ENCODE measurements at places on chromosomes 7 and 10.
A peak's percentile ranks its signal among the peaks of the same experiment; 100 is the strongest.

DNA sequence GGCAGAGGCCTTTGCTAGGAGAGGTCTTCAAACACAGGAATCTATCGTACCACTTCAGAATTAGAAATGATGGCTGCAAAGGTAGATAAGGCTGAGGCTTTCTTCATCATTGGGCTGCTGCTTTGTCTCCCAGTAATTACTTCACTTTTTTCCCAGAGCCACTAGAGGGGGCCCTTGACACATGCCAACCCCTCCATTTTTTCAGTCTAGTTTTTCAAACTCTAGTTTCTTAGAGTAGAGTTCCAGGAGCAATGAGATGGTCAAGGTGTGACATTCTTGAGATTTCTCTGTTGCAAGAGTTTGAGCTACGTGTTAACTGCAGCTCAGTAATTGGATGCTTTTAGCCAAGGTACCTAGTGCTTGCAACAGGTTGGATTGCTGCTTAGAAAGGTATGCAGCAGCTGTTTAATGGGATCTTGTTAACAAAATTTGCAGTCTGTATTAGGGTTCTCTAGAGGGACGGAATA is 33.8 kb upstream of the RBM20 start:
- DNase-seq = peak; percentile 66

DNA sequence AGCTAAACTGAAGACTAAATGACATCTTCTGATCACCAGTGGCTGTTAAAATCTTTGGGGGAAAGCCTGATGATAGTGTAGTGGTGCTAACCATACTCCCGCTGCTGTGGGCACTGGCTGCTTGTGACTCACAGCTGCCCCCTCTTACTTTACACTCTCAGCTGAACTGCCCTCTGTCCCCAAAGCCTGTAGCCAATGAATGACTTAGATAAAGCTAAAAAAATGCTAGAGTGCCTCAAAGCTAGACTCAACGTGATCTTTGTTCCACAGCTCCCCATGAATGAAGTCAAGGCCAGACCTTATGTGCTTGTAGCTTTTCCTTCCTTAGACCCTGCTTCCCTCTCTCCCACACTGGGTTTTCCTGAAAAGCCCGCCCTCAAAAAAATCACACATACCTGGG is 6.5 kb downstream of the ZC3HAV1L start:
- DNase-seq = no peak

DNA sequence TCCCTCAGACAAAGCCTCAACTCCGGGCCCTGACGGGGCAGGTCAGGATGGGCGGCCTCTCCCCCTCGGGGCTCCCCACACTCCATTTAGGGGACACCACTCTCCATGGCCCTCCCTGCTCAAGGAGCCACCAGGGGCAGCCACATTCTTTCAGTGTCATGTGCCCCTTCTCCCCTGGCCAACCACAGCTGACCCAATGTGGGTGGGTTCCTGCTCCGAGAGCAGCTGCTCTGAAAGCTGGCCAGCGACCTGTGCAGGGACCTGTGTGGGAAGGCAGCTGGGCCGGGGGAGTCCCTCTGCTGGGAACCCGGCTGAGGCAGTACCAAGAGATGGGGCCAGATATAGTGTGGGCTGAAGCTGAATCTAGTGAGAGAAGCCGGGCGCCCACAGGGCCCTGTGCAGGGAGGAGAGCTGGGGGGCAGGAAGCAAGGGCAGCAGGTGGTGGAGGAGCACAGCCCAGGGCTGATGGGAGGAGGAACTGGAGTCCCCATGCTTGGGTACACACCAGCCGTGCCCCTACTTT is 40.6 kb upstream of the NPFFR1 start:
- peak; percentile 50 for DNase-seq

DNA sequence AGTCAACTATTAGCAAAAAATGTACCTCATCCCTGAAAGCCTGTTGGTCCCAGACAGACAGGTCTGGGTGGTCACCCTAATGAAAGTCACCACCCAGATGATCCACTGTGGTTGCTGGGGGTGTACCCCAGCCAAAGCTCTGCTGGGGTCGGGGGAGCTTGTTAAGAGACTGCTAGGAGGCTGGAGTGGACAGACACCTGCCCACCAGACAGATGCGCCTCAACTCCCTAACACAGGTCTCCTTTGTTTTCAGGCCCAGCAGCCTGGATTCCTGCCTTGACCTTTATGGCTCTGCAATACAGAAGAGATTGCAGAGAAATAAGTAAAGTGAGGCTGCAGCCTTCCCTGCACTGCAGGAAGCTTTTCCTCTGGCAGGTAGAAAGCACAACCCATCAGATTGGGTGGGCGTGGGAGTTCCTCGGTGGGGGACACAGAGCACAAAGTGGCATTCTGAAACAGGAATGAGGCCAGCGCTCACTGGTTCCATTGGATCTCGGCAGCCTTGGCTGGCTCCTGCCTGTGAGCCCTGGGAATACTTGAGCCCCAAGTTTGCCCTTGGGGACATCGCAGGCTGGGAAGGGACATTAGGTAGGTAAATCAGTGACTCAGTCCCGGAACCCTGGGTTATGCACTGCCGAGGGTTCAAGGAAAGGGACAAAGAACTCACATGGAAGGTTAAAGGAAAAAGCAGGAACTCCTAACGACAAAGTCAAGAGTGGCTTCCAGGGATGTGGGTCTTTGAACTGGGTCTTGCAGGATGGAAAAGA is 18.0 kb upstream of the ZNF488 start:
- peak; percentile 21 for DNase-seq

GRCh38 chr7:71661671-71662224 is 529.8 kb downstream of the GALNT17 start:
- DNase-seq = no peak

DNA sequence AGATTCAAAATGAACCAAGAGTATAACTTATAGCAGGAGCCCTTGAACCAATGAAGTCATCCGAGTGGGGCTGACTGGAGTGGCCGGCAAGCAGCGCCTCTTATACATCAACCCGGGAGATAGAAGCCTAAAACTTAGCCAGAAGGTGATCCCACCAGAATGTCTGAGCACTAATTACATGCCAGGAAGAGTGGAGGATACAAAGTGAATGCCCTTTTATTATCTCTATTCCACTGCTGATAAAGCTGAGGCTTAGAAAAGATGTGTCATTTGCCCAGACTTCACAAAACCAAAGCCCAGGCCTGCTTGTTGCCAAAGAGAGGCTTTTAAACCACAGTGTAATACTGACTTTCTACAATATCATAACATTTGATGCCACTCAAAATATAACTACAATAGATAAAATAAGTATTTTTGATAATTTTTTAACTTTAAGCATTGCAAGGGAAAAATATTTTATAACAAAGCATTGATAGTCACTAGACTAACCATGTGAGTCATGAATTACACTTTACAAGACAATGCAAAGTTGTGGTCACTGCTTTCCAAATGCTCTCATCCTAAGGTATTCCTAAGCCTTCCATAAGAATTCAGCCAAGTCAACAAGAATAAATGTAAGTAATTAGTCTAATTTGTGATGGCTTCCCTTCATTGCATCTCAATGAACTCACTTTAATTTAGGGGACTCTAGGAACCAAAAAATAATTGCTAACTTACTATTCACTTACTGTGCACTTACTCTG is 58.6 kb upstream of the ARID5B start:
- DNase-seq = no peak

DNA sequence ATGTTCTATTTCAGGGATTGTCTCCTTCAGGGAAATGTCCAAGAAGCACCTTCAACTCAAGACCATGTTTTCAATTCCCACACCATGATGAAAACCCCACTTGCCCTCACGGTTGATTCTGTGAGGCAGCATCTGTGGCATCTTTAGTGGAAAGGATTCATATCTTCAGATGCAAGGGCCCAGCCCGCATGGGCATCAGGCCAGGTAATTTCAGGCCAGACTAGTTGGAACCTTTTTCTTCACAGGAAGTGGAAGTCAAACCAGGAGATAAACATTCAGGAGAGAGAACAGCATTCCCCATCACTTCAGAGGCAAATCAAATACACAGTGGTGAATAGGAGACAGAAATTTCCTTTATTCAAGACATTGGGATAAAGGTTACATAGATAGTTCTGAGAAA is 88.8 kb downstream of the JCAD start:
- DNase-seq = no peak

GRCh38 chr10:98326621-98327027 is 58.6 kb upstream of the LOXL4 start:
- no peak for DNase-seq

DNA sequence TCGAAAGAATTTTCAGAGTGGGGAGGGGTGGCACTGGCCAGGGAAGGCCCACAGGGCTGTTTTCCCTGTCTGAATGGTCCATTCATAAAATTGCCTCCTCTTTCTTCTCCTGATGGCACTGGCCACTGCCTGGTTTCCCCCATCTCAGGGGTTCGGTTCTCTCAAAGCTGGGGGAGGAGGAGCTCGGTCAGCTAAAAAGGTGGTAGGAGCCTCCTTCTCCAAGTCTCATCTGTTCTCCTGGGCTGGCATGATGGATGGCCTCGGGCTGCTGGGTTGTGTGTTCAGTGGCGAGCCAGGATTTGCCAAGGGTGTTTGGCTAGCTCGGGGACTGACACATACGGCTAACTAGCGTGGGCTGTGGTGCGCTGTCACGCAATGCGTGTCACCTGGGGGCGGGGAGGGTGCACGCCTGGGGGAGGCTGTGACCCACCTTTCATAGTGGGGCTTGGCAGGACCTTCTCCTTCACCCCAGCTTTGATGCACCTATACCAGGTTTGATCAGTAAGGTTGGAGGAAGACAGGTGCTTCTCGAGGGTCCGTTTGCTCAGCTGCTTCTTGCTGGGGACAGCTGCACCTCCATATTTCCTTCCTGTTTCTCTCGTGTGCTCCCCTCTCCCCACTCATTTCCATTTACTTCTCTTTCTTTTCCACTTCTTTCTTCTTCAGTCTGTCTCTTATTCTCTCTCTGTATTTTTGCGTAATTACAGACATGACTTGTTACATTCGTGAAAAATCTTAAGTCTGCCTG is 36.3 kb downstream of the RBM20 start:
- DNase-seq = no peak

DNA sequence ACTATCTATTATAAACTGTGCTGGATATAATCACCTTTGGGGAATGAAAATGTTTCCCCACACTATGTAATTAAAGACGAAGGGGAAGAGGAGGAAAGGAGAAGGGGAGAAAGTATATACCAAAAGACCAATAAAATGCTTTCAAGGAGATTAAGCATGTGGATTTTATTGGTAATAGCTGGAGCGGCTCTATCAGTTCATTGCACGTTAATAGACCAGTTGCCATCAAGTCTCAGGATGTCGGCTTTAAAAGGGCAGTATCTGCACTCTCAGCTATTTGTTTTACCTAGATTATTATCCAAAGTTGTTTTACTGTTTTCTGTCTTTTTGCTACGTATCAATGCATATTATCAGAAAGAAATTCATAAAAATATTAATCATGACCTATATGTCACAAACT is 9.0 kb downstream of the ETV1 start:
- DNase-seq = no peak

GRCh38 chr7:99029466-99030435 is 114.2 kb downstream of the SMURF1 start:
- no peak for DNase-seq

DNA sequence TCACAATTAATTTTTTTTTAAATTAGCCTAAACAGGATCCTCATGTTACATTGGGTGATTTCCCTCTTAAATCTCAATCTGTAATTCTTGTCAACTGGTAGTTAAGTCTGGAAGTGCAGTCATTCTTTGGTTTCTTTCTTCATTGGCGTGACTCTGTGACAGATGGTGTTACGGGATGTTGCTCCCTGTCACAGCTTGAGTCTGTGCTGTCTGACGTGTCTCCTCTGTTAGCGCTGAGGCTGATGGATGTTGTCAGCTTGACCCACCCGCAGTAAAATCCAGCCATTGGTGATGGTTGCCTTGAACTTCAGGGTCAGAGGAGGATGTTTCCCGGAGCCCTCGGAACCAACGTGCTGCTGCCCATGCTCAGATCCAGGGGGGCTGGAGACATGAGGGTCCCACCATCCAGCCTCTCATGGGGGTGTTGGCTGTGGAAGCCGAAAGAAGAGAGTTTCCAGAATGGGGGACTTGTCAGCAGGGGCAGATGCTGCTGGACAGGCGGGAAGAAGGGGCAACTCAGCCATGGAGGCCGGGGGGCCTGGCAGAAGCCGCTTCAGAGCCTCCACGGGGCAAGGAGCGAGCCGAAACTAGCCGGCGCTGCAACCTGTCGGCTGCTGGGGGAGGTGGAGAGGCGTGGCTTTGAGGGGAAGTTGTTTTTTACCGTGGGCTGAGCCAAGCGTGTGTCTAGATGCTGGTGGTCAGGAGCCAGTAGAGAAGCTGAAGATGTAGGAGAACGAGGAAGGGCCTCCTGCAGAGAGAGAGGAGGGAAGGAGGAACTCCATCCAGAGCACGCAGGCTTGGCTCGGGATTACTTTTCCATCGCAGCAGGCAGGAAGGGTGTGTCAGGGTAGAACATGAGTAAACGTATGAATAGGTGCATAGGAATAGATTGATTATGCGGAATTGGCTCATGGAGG is 3.5 kb downstream of the SUN1 start:
- no peak for DNase-seq

DNA sequence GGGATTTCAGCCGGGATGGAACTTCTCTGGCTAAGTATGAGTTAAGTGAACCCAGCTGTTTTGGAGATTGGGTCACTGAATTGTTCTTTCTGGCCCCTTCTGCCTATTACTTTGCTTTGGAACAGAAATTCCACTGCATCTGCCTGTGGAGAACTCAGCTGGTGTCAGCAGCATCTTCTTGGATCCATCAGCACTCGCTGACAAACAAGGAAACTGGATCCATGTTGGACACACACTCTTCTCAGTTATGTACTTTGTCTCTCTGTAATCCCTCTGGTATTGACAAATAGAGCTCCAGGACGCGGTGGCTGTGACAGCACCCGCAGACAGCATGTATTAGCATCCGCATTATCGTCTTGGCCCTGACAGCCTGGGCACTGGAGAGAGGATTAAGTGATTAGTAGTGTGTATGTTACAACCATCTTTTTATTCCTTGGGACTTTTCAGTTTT is 73.0 kb upstream of the BMPER start:
- DNase-seq = no peak

- no peak for DNase-seq
These were observed 25.2 kb downstream of the FOXK1 start for GRCh38 chr7:4707217-4707741.

- no peak for DNase-seq
These were observed 122.4 kb upstream of the PPP2R2D start for GRCh38 chr10:131778385-131778784.

- DNase-seq = no peak
These were observed 2.2 kb downstream of the KLHL7 start for GRCh38 chr7:23107781-23108180.

Measured in activated CD8-positive, alpha-beta memory T cell treated with anti-CD3 and anti-CD28 coated beads, Interleukin-2, amount 10 ng/mL, durations not matched to agents 7 days and 5 days (primary cell).